K562 (cell line): ENCODE measurements at places on chromosomes 4 and X. TPM values are rescaled to one million over a fixed set of nuclear protein-coding genes. Genes with fewer than 3 reads are reported as not detected.

Gene BGN
- total RNA-seq = 0.11 TPM in 2 replicates

Gene RBM46
- not detected in 2 replicates for total RNA-seq

Gene ING2
- 8.7 and 10.0 TPM in 2 replicates for total RNA-seq

Gene GABRG1
- total RNA-seq = 0.22 and 0.42 TPM in 2 replicates

Gene PRRG1
- total RNA-seq = 4.2 and 4.9 TPM in 2 replicates

Gene MMRN1
- 0.02 and 0.04 TPM in 2 replicates for total RNA-seq

Gene RNF175
- total RNA-seq = not detected in 2 replicates

Gene DDIT4L
- not detected in 2 replicates for total RNA-seq

GRCh38 chr4:184315675-184316359 is 98.1 kb upstream of the ENPP6 start:
- no peak for DNase-seq

- no peak for DNase-seq
Measured at GRCh38 chr4:10354746-10355145, 102.5 kb downstream of the ZNF518B start.

- DNase-seq = no peak
Measured at GRCh38 chr4:136800248-136800647, 732.0 kb downstream of the PCDH18 start.

GRCh38 chrX:15781961-15782699 is 8.2 kb upstream of the ZRSR2 start:
- no peak for DNase-seq

GRCh38 chr4:108649863-108650211 is 562 bp upstream of the OSTC start:
- DNase-seq = no peak

DNA sequence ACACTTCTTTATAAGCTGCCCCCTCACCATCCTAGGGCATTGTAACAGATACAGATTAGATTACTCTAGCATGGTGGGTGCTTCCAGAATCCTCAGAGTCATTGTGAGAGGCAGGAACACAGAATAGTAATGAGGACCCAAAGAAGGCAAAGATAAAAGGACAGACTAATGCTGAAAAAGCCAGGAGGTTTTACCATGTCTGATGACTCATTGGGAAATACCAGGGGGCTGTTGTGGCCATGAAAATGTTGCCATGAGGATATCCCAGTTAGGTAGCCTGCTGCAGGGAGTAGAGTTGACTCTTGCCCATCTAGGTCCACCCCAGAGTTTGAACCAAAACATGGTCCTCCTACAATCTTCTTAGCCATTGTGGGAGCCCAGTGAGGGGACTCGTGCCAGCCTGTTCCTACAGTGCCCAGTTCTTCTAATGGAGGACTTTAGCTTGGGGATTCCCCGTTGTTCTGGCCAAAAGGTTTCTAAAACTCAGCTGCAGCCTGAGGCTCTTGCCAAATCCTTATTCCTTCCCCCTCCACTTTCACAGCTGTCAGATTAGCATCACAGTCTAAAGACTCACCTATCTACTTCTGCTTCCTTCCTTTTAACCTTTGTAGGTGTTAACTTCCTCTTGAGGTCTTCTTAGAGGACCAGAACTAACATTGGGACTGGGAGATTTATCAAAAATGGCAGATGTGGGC is 586.0 kb upstream of the AADAT start:
- no peak for DNase-seq

GRCh38 chr4:10015140-10015753 is 6.0 kb downstream of the SLC2A9 start:
- peak; percentile 37 for DNase-seq

DNA sequence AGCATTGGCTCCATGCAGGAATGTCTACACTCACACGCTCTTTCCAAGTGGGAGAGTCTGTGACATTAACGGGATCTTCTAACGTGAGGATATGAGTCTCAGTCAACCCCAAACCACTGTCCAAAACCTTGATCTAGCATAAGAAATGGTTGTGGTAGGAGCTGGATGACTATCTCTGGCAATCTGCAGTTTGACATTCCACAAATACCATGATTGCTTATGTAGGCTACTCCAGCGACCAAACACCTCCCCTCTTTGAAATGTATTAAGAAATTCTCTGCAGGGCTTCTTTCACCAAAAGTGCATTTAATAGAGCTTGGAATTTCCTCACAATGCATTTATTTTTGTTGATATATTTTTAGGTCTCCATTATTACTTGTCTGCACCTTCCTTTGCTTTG is 14.1 kb upstream of the STX18 start:
- DNase-seq = no peak

DNA sequence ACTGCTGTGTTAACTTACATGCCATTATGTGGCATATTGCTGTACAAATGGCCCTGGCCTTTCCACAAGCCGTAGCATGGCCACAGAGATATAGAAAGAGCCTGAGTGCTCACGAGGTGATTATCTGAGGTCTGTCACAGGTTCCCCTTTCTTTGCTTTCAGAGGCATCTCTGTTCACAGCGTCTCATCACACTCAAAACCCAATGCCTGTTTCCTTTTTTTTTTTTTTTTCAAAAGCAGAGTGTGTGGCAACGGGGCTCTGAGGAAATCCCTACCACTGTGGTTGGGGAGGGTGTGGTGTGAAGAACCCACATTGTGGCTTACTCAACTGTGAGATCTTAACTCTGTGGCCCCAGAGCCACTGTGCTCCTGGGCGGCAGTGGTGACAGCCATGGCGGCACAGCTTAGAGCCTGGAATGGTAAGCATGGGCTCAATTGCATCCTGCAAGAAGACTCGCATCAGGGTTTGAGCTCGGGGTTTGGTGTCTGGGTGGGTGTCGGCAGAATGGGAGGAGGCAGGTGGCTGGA is 30.8 kb downstream of the RTL5 start:
- DNase-seq = no peak
